MV-4-11 (cell line): ENCODE measurements at places on chromosomes 7 and 10.

DNA sequence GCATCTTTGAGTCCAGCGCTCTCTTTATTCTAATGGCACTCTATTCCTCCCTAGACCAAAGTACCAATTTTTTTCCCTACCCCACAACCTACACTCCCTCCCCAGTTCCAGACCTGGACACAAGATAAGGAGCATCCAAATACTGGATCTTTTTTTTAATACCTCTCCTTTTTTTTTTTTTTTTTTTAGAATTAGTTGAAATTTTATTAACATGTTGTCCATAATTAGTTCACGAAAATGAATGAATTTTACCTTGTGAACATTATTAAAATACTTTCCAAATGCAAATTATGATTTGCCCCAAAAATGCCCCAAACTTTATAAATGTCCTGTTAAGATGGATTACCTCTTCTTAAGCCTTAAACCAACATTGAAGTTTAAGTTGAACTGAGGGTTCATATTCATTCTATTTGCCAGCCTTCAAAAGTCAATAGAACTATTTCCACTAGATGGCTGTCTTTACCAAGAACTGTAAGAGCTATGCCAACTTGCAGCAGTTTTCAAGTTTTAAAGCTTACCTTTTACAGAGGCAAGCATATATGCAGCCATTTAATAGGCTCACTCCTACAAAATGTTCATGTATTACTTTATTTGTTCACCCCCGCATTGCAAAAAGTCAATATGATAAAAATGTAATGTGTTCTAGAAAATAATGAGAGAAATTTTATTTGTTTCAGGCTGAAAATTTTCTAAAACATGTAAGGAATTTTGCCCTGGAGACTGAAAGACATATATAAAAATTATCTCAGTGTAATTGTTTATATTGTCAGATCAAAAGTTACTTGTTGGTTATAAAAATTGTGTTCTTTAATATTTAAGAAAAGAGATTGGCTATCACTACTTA lies 39.7 kb upstream of the TNKS2 start:
- peak; percentile 47 for DNase-seq

- peak; percentile 95 for DNase-seq
These were observed 2.3 kb downstream of the ERLIN1 start for GRCh38 chr10:100183481-100183880.

DNA sequence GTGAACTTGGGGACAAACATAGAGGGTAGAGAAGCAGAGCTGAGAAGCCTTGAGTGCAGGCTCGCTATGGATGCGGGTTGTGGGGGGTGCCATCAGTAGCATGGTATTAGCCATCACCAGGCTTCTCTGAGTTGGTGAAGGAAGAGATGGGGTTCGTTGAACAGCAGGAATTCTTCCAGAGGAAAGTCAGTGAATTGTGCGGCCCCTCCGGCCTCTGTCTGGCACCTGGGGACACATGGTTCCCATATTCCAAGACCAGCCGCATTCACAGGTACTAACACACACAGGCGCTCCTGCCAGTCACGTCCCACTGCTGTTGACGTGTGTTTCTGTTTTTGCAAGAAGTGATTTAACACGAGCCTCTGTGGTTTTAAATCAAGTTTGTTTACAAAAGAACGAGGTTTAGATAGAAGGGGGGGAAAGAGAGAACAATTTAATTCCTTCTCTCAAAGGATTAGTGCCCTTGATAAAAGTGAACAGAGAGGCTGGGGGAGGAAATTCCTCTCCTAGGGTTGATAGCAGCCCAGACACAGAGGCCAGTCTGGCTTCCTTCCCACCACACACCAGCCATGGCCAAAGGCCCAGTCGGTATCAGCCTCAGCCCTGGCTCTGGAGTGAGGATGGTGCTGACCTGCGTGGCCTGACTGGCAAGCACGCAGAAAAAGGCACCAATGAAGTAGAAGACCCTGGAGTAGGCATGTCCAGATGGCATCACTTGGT lies 252.6 kb upstream of the IGFBP3 start:
- DNase-seq: no peak

- DNase-seq: peak; percentile 95
These were observed 36.7 kb downstream of the PFKFB3 start for GRCh38 chr10:6239213-6239991.

- DNase-seq: peak; percentile 68
These were observed 166.1 kb downstream of the ST7 start for GRCh38 chr7:117119192-117119924.

- DNase-seq: peak; percentile 25
These were observed 65.3 kb downstream of the CARD11 start for GRCh38 chr7:2978408-2978807.
